Immature natural killer cell (primary cell): ENCODE measurements at places on chromosomes 11 and 22. TPM values are rescaled to one million over a fixed set of nuclear protein-coding genes. Genes with fewer than 3 reads are reported as not detected.

Gene DGAT2
- 0.22 TPM for polyA plus RNA-seq

Gene CLCF1
- 2.2 TPM for polyA plus RNA-seq

Gene SYVN1
- polyA plus RNA-seq, result 21.8 TPM

Gene BEST1
- polyA plus RNA-seq, result 1.1 TPM

Gene ISX
- not detected for polyA plus RNA-seq

Gene CDC42BPG
- 0.13 TPM for polyA plus RNA-seq

Gene MYBPC3
- polyA plus RNA-seq, result not detected
